Thoracic aorta (tissue), 2 donors: ENCODE measurements at places on chromosomes 4 and X. TPM values are rescaled to one million over a fixed set of nuclear protein-coding genes. Genes with fewer than 3 reads are reported as not detected.

DNA sequence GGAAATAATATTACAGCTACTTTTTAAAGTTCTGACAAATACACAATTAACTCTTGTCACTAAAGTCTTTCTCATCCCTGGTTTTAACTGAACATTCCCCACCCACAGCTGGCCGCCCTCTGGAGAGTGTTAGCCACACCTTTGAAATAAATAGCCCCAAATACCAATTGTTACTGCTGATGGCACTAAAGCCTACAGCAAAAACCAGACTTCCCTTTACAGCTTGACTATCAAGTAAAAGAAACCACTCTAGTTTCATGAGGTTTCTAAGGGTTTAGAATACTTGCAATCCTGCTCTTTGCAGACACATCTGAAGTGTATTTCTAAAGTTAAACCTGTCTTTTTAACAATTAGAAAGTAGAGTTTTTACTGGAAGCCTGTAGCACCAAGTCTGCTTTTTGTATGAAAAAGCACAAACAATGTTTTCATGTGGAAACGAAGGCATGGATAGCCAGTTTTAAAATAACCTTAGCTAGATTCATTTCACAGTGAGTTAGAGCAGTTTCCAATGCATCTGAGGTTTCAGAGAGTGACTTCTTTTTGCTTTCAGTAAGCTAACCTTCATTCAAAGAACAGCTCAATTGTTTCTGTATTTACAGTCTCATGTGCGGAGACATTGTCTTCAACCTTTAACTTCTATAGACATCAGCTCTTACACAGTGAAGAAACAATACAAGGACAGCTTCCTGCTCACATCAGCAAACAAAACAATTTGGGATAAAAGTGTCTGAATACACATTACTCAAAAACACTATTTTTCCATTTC, 164.8 kb upstream of the VEGFC start:
- DNase-seq = no peak

Gene ANXA10
- not detected for total RNA-seq

- DNase-seq = no peak
These were observed 35.9 kb downstream of the ANTXR2 start for GRCh38 chr4:80036949-80037685.

DNA sequence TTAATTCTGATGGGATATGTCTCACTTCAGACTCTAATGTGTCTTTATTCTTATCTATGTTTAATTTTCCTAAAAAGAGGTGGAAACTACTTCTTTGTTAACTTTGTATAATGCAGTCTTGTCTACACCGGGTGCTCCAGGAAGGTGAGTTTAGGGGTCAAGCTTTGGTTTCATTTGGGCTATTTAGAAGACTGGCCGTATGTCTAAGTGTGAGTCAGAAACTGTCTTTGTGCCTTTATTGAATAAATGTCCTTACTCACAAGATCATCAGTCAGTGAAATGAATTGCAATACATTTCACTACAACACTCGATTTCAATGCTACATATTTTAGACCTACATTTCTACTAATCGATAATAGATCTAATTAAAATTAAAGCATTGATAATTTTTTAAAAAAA, 56.2 kb downstream of the PROM1 start:
- no peak for DNase-seq

DNA sequence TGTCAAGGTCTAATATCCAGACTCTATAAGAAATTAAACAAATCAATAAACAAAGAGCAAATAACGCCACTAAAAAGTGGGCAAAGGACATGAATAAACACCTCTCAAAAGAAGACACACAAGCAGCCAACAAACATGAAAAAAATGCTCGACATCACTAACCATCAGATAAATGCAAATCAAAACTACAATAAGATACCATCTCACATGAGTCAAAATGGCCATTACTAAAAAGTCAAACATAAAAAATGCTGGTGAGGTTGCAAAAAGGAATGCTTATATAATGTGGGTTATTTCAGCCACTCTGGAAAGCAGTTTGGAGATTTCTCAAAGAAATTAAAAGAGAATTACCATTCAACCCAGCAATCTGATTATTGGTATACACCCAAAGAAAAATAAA, 481.1 kb downstream of the STPG2 start:
- no peak for DNase-seq

DNA sequence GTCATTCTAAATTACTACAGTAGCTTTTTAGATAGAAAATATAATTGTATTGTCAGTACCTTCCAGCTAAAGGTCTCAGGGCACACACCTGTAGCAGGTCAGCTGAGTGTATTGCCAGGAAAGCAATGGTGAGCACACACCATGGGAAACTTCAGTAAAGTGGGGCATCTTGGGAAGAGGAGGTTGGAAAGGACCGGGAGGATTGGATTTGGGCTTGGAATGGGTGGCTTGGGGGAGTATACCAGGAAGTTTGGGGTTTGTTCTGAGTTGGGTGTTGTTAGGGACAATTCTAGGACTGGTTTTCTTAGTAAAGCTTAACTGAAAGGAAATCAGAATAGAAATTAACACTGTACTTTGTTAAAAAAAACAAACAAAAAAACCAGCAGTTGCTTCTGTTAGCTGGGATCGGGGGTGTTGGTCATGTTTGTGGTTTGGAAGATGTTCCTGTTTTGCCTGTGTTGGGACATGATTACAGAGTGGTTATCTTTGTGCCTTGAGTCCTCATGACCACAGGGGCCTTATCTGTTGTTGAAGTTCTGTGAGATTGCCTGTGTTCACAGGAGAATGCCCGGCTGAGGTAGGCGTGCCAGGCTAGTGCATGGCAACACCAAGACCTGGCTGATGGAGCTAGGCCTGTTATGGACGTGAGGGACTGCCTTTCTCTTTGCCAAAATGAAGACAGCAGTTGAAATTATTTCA, 35.1 kb downstream of the PRIMPOL start:
- DNase-seq = no peak

Gene MAGEB2
- not detected for total RNA-seq

DNA sequence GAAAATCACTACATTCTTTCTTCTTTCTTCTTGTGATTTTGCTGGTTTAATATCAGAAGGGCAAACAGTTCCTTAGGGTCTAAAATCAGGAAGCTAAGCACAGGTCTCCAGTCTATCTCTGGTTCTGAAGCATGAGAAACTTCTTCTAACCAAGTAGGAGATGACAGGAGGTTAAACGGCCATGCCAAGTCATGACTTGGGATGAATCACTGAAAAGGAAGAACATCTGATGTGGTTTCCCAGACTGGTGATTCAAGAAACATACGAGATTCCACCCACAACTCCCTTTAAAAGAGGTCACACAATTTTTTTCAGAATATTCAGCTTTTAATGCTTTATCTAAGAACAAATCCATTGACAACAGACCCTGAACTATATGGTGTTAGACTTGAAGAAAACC, 684.0 kb upstream of the PRKX start:
- DNase-seq = no peak

DNA sequence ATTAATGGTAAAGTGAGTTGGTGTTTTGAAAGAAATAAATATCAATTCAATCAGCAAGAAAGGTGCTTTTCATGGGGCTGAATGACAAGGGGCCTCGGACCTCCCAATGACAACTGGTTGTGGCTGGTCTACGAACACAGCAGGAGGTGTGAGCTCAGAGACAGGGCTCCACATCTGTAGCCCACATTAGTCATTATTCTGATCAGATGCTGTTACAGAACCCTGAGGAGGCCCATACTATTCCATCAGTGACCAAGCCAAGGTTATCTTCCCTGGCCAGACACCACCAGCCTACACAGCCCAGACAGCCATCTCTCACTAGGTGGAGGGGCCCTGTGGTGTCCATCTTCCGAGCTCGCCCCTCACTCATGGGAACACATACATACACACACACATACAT, 168.8 kb downstream of the SH3KBP1 start:
- no peak for DNase-seq
